ENCODE measurements at places on chromosomes 1 and 21.

DNA sequence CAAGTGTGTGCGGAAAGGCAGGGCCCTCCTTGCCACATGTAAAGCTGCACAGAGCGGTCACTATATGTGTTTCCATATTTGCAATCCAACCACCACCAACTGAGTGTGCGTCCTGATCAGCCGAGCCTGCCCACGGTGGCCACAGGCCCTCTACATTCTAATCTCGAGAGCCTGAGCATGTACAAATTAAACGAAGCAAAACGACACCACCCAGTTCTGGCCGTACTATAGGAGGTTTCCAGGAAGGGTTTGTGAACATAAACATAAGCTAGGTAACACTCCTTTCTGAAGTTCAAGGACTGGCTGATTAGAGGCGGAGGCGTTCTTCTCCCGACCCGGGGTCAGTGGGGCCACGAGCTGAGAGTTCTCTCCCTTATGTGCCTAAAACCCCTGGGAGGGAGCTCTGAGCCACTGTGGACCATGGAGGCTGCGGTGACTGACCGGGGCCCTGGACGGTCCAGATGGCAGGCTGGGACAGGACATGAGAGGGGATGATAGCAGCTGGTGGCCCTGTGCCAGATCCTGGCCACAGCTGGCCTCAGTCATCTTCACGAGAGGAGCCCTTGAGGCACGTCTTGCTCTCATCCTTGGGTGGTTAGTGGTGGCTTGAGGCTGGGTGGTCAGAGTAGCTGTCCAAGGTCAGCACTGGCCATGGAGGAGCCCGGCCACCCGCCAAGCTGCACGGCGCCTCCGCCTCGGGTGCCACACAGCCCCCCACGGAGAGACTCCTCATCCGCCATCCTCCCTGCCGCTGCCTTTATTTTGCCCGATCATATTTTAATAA is 39.1 kb upstream of the TRAPPC10 start:
- H3K27me3 ChIP-seq, result no peaks in the 10 kb centered on the region
- peaks cover 63% of the 10 kb centered on the region for H3K36me3 ChIP-seq
- H3K4me3 ChIP-seq, result no peak overlapping the region
- no peak for DNase-seq

DNA sequence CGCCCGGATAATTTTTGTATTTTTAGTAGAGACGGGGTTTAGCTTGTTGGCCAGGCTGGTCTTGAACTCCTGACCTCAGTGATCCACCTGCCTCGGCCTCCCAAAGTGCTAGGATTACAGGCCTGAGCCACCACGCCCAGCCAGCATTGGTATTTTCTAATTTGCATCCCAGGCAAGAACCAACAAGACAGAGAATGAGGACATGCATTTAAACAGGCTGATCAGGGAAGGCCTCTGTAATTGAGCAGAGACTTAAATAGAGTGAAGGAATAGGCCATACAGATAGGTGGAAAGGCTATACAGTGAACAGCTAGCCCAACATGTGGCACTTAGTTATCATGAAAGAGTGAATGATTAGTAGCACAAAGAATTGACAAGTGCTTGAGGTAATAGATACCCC is 230.4 kb downstream of the SLC35F3 start:
- no peak overlapping the region for H3K27ac ChIP-seq
- H3K36me3 ChIP-seq, result no peaks in the 10 kb centered on the region
- no peak overlapping the region for H3K4me3 ChIP-seq
- no peaks in the 10 kb centered on the region for H3K27me3 ChIP-seq
- no peak for DNase-seq
- no peaks in the 10 kb centered on the region for H3K4me1 ChIP-seq

GRCh38 chr21:28310171-28310685 is 682.4 kb downstream of the LTN1 start:
- no peak overlapping the region for H3K27ac ChIP-seq
- H3K4me3 ChIP-seq, result no peak overlapping the region
- no peak for DNase-seq
- no peaks in the 10 kb centered on the region for H3K27me3 ChIP-seq

DNA sequence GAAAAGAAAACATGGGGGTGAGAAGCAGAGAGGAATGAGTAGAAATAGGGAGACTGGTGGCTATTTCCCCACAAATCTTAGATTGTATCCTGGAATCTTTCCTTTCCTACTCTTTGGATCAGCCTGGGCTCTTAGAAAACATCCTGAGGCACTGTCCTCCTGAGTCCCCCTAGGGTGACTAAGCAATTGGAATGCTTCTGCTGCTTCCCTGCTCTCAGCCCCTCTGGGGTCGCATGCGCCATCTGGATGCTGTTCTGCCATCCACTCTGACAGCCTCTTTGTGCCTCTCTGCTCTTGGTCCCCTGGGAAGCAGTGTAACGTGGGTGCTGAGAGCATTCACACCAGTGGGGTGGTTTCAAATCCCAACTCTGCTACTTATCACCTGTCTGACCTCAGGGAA is 443.0 kb downstream of the SIPA1L2 start:
- no peak for DNase-seq
- no peak overlapping the region for H3K4me3 ChIP-seq
- no peak overlapping the region for H3K27ac ChIP-seq

GRCh38 chr21:31397030-31397429 is 53.0 kb upstream of the TIAM1 start:
- H3K36me3 ChIP-seq, result no peaks in the 10 kb centered on the region
- H3K4me1 ChIP-seq, result no peaks in the 10 kb centered on the region
- no peak overlapping the region for H3K4me3 ChIP-seq

DNA sequence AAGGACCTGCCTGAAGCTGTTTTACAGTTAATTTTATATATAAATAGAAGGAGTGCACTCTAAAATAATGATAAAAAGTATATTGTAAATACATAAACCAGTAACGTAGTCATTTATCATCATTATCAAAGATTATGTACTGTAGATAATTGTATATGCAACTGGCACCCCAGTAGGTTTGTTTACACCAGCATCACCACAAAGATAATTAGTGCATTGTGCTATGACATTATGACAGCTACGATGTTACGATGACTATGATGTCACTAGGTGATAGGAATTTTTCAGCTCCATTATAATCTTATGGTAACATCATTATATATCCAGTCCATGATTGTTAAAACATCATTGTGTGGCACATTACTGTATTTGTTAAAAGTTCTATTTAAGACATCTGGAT is 185.2 kb downstream of the LBR start:
- no peaks in the 10 kb centered on the region for H3K36me3 ChIP-seq
- no peak overlapping the region for H3K4me3 ChIP-seq
- H3K27me3 ChIP-seq, result no peaks in the 10 kb centered on the region
- H3K4me1 ChIP-seq, result no peaks in the 10 kb centered on the region
- DNase-seq, result no peak

GRCh38 chr1:20703124-20703756 is 14.6 kb downstream of the KIF17 start:
- no peak overlapping the region for H3K27ac ChIP-seq
- H3K4me1 ChIP-seq, result peaks cover 10% of the 10 kb centered on the region
- no peak overlapping the region for H3K4me3 ChIP-seq
- H3K27me3 ChIP-seq, result no peaks in the 10 kb centered on the region
- no peak for DNase-seq

DNA sequence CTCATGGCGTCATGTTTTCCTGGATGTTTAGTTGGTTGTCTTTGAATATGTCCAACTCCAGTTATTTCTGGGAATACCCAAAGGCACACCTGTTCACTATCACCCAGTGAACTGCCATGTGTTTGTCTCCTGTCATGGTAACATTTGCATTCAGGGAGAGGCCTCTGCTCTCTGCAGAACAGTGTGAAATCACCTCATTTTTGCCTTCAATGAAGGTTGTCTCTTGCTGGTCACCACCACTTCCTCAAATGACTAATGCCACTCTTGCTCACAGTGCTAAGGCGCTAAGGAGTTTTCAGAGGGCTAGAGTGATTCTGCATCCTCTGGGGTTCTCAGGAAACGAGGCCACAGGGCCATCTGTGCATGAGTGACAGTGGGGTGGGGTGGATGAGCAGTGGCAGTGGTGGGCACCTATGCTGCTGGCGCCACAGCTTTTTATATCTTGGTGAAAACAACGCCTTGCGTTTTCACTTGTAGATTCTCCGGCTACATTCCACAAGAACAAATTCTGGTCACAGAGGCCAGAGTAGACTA is 60.0 kb upstream of the ATP5PO start:
- no peaks in the 10 kb centered on the region for H3K36me3 ChIP-seq
- H3K4me3 ChIP-seq, result no peak overlapping the region
- no peaks in the 10 kb centered on the region for H3K27me3 ChIP-seq

DNA sequence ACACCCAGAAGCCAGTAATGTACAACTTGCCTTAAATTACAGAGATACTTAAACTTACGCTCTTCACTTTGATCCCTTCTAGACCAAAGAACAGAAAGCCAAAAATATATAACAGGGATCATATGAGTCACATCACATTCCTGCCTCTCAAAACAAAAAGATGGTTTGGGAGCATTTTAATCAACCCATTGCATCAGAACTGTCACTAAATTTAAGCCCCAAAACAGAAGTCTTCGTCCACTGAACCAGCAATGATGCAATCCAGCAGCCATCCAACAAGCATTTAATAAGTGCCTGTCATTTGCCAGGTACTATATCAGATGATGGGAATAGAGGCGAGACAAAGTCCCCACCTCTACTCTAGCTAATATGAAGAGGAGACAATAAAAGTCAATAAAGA is 42.7 kb upstream of the GLIS1 start:
- no peak overlapping the region for H3K27ac ChIP-seq
- no peaks in the 10 kb centered on the region for H3K4me1 ChIP-seq
- peaks cover 2% of the 10 kb centered on the region for H3K36me3 ChIP-seq
- H3K27me3 ChIP-seq, result no peaks in the 10 kb centered on the region
- DNase-seq, result no peak

GRCh38 chr1:48889082-48889481 is 112.4 kb upstream of the BEND5 start:
- H3K4me3 ChIP-seq, result no peak overlapping the region
- H3K27ac ChIP-seq, result no peak overlapping the region
- no peaks in the 10 kb centered on the region for H3K36me3 ChIP-seq
- no peak for DNase-seq
- H3K27me3 ChIP-seq, result no peaks in the 10 kb centered on the region

- no peak overlapping the region for H3K4me3 ChIP-seq
- H3K36me3 ChIP-seq, result no peaks in the 10 kb centered on the region
- H3K27ac ChIP-seq, result peak overlapping the region; percentile 66
- H3K27me3 ChIP-seq, result no peaks in the 10 kb centered on the region
- peaks cover 24% of the 10 kb centered on the region for H3K4me1 ChIP-seq
Observed at GRCh38 chr1:33443080-33443704, 12.3 kb upstream of the PHC2 start.

DNA sequence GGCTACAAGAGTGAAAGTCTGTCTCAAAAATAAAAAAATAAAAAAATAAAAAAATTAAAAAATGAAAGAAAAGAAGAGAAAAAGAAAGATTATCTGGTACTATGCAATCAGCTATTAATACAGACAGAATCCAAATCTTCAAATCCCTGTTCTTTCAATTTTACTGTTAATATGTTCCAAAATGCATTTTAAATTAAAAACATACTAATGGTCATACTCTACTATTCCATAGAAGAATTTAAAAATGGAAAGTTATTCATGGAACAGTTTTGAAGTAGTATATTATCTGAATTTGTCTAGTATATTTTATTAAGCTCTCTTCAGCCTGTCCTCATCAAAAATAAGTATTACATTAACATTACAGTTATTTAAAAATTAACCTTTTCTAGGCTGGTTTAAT is 430.1 kb downstream of the PTBP2 start:
- no peak for DNase-seq
- no peaks in the 10 kb centered on the region for H3K36me3 ChIP-seq
- no peak overlapping the region for H3K27ac ChIP-seq
- H3K4me1 ChIP-seq, result no peaks in the 10 kb centered on the region

DNA sequence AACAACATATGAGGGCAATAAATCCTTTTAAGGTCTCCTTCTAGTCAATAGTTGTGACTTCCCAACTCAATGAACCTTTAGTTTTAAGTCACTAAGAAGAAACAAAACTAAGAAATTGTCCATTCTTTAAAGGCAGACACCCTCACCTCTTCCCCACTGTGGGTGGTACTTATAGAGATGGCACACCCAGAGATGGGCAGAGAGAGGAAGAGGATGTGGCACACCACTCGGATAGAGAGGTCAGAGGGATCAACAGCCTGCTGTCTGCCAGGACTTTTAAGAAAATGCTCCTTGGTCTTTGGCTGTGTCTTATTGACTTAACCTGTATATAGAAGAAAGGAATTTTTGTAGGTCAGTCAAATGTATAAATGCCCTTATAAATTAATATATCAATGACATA is 45.1 kb downstream of the FASLG start:
- H3K27me3 ChIP-seq, result no peaks in the 10 kb centered on the region
- H3K36me3 ChIP-seq, result no peaks in the 10 kb centered on the region
- no peak for DNase-seq
- peaks cover 4% of the 10 kb centered on the region for H3K4me1 ChIP-seq

GRCh38 chr1:76835203-76835602 is 32.1 kb upstream of the ST6GALNAC5 start:
- no peak overlapping the region for H3K27ac ChIP-seq
- no peaks in the 10 kb centered on the region for H3K27me3 ChIP-seq
- no peaks in the 10 kb centered on the region for H3K36me3 ChIP-seq
- no peaks in the 10 kb centered on the region for H3K4me1 ChIP-seq
- no peak overlapping the region for H3K4me3 ChIP-seq

DNA sequence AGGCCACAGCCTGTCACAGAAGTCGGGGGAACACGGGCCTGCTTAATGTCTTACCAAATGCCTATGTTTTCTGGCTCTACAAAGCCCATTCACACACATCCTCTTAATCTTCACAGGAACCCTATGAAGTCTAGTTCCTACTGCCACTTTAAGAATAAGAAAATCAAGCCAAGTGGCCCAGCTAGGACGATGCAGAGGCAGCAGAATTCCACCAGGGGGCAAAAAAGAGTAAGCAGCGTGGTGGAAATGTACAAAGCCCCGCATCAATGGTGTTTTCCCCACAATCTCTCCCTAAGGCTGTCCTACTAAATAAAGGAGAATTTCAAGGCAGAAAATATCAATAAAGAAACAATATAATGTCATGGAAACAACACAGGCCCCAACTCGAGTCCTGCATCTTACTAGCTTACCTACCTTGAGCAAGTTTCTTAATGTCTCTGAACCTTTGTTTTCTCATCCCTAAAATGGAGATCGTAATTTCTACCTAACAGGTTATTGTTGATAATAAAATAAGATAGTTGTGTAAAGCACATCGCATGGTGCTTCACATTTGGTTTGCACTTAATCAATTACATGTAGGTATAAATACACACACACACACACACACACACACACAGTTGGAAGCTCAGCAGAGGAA is 21.4 kb downstream of the SEC16B start:
- H3K36me3 ChIP-seq, result peaks cover 29% of the 10 kb centered on the region
- H3K4me1 ChIP-seq, result no peaks in the 10 kb centered on the region
- H3K27ac ChIP-seq, result no peak overlapping the region
- H3K4me3 ChIP-seq, result no peak overlapping the region
- DNase-seq, result peak; percentile 58
- no peaks in the 10 kb centered on the region for H3K27me3 ChIP-seq

DNA sequence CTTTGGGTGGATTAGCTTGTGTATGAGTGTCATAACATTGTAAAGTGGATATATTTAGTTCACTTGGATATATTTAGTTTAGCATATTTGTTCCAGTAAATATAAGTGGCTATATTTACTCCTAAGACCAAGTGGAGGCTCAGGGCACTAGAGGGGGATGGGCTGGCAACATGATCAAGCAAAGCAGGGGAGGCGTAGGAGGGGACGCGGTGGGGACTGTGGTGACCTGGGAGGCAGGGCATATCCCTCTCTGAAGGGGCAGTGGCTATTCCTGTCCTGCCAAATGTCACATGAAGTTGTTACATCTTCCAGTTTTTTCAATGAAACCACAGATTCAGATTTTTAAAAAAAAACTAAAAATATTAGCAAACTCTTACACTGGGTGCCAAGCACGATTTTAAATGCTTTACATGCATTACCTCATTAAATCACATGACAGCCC is 51.9 kb upstream of the EDN2 start:
- no peaks in the 10 kb centered on the region for H3K27me3 ChIP-seq
- peak overlapping the region; percentile 51 for H3K27ac ChIP-seq
- H3K4me1 ChIP-seq, result peaks cover 30% of the 10 kb centered on the region
- no peaks in the 10 kb centered on the region for H3K36me3 ChIP-seq
- H3K4me3 ChIP-seq, result peak overlapping the region; percentile 6
